ENCODE measurements at places on chromosomes 3 and 15.
A peak's percentile ranks its signal among the peaks of the same experiment; 100 is the strongest.

GRCh38 chr3:161093895-161094294 lies 11.3 kb downstream of the B3GALNT1 start:
- DNase-seq: no peak

GRCh38 chr3:125151916-125152315 lies 60.6 kb downstream of the SLC12A8 start:
- DNase-seq: no peak

- DNase-seq: no peak
These were observed 95.6 kb downstream of the ETFA start for GRCh38 chr15:76215634-76216033.

DNA sequence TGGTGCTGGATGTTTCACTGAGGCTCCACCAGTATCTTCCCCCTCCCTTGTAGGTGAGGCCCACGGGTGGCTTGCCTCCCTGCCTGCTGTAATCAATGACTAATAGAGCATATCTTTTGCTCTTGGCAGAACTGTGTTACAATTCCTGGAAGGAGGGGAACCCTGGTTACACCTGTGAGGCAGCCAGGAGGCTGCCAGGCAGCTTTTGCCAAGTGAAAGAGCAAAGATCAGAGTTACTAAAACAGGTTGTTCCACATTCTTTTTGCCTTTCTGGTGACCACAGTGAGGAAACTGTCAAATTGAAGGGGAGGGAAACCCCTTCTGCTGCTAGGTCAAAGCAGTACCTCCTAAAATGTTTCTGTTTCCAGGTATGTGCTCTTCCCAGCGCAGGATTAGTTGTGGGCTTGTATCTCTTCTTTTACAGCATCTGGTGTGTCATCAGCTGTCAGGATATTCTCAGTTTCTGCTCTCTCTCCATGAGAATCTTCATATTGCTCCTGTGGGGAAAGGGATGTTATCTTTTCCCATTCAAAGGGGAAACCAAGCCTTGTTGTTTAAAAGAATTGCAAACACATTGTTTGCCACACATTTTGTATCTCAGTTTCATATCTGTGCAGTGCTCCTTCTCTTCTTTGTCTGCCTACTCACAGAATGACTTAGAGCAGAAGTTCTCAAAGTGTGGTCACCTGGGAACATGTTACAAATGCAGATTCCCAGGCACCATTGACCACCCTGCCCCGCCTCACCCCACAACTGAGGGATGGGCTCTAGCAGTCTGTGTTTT lies 137.4 kb upstream of the UMPS start:
- DNase-seq: no peak

- peak; percentile 17 for DNase-seq
These were observed 29.3 kb upstream of the MEF2A start for GRCh38 chr15:99536422-99537040.

DNA sequence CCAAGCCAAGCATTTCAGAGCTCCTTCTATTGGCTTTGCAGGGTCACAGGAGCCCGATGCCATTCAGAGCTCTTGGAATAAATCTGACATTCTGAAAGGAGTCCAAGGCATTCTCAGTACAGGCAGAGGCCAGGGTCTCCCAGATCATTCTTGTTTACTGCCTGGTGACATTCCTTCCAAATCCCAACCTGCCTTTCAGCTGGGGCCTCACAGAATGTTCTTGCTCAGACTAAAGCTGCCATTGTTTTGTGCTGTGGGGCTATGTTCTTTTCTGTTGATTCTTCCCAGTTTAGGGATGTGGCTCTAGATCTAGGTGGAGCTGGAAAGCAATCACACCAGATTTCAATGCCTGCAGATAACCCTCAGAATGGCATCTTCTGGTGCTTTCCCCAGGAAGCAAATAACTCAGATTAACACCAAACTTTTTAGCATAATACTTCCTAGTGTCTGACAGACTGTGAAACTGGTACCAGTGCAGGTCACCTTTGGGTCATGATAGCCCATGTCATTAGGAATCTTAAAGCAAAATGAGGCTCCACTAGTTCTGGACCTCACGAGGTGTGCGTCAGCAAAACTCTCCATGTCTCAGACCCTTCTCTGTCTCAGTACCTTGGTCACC lies 166.9 kb downstream of the CHST2 start:
- DNase-seq: no peak

DNA sequence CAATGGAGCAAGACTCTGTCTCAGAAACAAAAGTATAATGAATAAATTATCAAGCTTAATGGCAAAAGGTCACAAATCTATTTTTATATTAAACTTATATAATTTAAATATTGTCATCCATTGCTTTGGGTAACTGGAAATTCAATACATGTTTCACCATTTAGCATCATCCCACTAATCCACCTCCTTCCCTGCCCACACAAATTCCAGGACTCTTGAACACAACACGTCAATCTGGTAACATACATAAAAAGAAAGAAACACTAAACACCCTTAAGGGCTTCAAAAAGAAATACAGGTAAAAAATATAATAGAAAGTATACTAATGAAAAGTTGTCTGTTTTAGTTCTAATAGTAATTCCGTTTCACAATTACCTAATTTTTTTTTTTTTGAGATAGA lies 149.4 kb downstream of the STAG1 start:
- DNase-seq: no peak

GRCh38 chr3:183777016-183777618 lies 48.3 kb downstream of the MAP6D1 start:
- no peak for DNase-seq

DNA sequence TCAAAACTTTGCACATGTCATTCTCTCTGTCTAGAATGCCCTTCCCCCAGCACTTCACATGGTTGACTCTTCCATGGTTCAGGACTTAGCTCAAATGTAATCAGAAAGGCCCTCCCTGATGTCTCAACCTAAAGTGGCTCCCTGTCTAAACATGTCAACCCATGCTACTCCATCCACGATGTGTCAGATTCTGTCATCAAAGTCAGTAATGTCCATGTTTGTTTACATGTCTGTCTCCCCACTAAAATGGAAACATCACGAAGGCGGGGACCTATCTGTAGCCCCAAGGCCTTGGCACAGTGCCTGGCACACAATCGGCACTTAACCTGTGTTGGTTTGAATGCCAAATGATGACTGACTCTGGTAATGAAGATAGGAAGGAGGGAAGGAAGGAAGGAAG lies 20.8 kb upstream of the SNTN start:
- DNase-seq: no peak

DNA sequence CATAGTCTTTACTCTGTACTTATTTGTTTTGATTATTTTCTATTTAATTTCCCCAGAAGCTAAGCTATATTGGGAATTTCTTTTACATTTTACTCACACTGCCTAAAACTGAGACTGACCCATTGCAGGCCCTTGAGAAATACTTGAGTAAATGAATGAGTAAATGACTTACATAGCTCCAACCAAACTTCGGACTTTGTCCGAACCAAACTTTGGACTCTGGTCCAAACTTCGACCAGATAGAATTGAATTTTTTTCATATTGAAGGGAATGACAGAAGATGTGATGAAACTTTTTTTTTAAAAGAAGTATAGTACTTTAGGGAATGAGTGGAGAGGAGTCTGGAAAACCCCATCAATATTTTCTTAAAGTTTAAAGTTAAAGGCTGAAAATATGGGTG lies 75.6 kb upstream of the MYRIP start:
- DNase-seq: no peak

DNA sequence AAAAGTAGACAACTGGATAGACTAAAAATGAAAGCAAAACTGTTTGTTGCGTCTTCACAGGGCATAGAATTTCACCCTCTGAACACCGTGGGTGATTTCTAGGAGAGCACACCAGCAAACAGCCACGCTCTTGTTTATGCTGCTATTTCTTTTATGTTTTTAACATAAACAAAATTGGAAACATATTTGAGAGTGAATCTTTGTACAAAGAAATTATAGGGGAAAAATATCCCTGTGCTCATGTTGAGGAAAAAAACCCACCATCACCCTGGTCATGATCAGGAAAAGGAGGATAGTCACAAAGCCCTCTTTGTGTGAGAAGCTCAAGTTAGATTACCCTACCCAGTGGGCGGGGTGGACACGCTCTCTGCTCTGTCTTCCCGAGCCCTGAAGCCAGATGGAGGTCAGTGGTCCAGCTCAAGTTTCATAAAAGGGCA lies 313.3 kb downstream of the SATB1 start:
- no peak for DNase-seq

- peak; percentile 37 for DNase-seq
These were observed at the start of gene CD276 for GRCh38 chr15:73683777-73684580. CD276 (plus strand) TSS chr15:73684383; CDS start chr15:73699640, 15,257 bp downstream.

DNA sequence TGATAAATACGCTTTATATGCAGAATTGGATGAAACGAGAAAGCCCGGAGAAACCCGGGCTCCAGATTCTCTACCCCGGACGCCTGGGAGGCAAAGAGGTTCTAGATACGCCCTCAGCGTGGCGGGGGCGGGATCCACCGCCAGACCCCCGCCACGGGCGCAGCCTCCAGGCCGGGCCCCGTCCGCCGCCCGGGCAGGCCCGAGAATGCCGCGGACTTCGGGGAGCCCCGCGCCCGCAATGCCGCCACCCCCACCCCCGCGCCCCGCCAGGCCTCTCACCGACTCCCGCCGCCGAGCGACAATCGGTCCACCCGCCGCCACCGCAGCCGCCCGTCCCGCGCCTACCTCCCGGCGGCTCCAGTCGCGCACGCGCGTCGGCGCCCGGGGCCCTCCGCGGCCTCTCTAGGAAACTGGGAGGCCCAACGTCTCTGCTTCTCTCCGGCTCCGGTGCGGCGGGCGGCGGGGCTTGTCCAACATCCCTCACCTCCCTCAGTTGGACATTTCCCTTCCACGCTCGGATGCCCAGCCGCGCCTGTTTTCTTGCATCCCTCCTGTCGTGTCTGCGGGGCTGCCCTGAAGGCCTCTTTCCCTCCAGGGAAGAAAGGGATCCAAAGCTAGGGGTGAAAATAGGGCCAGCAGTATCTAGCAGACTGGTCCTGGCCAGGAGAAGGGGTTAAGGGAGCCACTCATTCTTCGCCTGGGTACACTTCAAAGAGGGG lies at the start of gene ZNF445:
TSS of gene ZNF445 (minus strand) at position 359 of the 719 bp plus-strand sequence. CDS start 22,121 bp downstream, outside the sequence.
- DNase-seq: no peak

- no peak for DNase-seq
These were observed 224.4 kb upstream of the LYSMD4 start for GRCh38 chr15:99957642-99958013.
